ENCODE measurements at places on chromosomes 16 and 17.

DNA sequence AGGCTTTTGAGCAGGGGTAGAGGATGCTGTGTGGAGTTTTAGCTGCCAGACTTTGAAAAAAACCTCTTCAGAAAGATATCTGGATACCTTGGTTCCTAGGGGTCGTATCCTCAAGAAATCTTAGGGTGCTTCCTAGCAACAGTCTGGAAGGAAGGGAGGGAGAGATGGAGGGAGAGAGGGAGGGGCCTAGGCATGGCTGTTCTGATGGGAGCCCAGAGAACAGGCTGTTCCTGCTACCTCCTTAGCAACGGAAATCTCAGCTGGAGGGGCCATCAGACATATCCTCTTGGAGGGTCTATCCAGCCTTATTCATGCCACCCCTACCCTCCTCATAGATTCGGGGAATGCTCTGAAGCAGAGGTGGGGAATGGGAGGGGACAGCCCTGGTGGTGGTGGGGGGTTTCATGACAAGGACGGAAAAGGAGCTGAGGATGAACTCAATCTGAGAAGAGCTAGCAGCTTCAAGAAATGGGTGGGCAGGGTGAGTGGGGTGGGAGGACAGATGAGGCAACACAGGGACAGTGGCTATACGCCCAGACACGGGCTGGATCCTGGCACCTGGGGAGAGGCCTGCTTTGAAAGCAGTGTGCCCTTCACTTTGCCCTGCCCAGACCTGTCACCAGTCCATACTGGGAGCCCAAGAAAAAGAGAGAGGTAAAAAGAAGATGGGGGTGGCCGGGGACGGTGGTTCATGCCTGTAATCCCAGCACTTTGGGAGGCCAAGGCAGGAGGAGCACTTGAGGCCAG lies 2.9 kb upstream of the THRA start:
- peak; percentile 41 for DNase-seq

GRCh38 chr17:49280061-49280460 lies 49.5 kb upstream of the PHOSPHO1 start:
- DNase-seq = peak; percentile 12

DNA sequence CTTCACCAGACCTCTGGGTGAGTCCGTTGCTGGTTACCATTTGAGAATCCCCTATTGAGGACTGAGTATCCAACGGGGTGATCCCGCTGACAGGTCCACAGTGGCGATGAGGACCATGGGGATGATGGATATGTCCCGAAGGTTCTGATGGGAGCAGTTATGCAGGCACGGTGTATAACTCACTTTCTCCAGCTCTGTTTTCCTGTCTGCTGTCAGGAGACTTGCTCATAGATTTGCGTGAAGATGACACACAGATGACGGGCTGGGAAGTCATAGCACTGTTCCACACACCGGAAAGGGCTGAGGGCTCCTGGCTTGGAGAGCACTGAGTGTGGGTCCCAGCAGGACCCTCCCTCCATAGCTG lies 22.2 kb upstream of the ADCY7 start:
- no peak for DNase-seq

DNA sequence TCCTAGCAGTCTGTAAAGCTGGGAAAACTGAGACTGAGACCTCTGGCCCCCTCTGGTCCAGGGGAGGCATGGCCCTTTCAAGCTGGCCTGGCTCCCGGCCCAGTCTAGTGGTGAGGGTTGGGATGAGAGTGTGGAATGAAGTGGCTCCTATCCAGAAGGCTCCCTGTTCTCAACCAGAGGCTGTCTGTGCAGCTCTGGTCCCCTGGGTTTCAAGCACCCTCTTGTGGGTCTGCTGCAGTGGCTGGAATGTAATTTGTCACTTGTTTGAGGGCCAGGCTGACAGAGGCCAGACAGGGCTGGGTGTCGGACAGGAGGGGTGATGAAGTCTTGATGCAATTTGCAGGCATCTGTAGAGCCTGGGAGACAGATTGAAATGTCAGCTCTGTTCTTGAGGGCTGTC lies 22.1 kb upstream of the PHF12 start:
- no peak for DNase-seq

GRCh38 chr17:47843391-47843730 lies 2.3 kb upstream of the SCRN2 start:
- peak; percentile 69 for DNase-seq

GRCh38 chr16:51409001-51409675 lies 258.1 kb upstream of the SALL1 start:
- no peak for DNase-seq

DNA sequence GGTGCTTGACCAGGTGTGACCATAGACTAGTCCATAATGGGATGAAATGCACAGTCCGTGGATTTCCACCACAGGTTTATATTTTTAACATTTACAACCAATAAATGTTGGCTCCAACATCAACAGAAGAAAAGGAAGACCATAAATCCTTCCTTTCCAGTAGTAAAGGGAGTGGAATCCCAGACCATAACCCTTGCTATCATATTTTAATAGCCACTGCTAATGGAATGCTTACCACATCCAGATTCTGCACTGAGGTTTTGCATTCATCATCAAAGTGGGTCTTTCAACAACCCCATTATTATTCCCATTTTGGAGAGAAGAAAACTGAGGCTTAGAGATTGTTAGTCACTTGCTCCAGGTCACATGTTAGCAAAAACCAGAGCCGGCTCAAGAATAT lies 106.7 kb downstream of the FOXL1 start:
- no peak for DNase-seq

DNA sequence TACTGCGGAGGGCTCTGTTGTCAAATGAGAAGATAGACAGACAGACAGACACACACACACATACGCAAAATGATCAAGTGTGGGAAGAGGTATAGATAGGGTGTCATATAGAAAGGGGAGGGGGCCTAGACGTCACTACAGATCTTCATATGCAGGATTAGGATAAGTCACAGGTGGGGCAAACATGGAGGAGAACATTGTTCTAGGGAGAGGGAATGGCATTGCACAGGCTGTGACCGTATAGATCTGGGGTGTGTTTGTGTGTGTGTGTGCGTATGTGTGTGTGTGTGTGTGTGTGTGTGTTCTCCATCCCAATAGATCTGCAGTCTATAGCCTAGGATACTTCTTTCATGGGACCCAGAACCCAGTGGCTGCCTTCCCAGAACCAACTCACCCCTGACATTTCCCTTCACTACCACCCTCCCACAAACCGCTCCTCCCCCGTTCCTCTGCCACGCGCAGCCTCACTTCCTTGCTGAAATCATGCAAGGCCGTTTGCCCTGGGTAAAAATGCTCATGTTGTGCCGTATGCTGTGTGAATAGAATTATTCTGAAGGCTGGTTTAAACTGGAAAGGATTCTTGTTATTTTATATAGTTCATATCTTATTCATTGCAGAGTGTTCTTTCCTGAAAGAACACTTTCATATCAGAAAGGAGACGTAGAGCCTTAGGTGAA lies 50.5 kb upstream of the CCL1 start:
- peak; percentile 72 for DNase-seq

GRCh38 chr16:23781176-23781575 lies 26.4 kb downstream of the CHP2 start:
- DNase-seq = no peak

GRCh38 chr17:49447628-49448302 lies 33.1 kb upstream of the PHB1 start:
- peak; percentile 38 for DNase-seq

DNA sequence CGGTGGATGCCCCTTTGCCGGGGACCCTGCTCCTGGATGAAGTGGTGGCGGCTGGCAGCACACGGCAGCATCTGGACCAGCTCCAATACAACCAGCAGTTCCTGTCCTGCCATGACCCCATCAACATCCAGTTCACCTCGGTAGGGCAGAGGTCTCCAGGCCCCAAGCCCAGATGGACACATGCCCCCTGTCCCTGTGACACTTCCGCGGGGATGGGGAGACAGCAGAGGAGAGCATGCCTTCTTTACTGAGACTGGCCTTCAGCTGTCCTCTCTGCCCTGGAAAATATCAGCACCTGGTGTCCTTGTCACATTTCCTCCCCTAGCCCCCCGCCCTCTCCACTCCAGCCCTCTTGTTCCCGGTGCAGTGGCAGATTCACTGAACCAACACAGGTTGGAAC lies 6.2 kb downstream of the CHAD start:
- no peak for DNase-seq

DNA sequence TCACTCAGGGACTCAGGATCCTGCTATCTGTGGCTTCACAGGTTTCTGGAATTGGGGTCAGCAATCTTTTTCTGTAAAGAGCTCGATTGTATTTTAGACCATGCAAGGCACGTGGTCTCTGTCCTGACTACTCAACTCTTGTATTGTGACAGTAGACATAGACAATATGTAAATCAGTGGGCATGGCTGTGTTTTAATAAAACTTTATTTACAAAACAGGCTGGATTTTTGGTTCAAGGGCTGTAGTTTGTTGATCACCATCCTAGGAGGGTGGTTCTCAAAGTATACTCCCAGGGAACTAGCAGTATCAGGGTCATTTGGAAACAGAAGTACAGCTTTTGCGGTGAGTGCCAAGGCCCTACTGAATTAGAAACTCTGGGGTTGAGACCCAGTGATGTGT lies 108.2 kb upstream of the CRHR1 start:
- no peak for DNase-seq

DNA sequence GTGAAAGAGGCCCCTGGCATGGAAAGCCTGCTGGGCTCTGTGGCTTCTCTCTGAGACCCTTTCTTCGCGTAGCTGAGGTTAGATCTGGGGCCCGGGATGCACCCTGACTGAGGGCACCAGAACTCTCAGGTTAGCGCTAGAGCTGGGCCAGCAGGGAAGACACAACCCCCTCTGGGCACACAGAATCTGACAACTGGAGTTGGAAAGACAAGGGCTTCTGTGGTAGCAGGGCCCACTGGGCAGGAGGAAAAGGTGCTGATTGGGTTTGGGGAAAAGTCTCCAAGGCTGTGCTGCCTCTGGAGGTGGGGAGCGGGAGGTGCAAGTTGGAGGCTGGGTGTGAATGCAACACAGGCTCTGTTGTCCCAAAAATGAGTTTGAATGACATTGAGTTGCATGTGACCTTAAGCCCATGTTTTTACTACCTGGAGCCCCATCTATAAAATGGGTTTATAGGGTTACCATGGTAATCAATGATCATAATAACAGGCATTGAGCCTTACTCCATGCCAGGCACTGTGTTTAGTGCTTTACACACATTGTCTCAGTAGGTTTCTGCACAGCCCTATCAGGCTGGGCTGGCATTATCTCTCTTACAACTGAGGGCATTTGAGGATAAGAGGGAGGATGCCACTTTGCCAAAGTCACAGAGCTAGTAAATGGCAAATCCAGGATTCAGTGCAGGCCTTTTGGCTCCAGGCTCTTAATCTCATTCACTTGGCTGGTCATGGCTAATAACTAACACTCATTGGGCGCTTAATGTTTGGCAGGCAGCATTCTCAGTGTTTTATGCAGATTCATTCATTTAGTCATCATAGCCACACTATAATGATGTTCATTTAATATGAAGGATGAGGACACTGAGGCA lies 9.5 kb upstream of the IGFBP4 start:
- DNase-seq = peak; percentile 93

GRCh38 chr17:14732211-14732610 lies 431.3 kb downstream of the HS3ST3B1 start:
- DNase-seq = no peak

DNA sequence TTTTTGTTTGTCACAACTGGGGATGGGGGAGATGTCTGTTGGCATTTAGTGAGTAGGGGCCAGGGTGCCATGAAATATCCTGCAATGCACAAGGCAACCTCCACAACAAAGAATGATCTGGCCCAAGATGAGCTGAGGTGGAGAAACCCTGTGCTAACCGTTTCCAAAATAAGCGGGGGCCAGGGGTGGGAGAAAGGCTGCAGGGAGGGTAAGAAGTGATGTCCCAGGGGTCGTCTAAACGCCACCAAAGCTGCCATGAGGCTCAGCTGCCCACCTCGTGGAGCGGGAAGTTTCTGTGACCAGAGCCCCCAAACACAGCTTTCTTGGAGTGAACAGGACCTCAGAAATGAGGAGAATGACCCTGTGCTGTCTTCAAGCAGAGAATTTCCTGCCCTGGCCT lies 76.5 kb upstream of the CDH5 start:
- peak; percentile 23 for DNase-seq

DNA sequence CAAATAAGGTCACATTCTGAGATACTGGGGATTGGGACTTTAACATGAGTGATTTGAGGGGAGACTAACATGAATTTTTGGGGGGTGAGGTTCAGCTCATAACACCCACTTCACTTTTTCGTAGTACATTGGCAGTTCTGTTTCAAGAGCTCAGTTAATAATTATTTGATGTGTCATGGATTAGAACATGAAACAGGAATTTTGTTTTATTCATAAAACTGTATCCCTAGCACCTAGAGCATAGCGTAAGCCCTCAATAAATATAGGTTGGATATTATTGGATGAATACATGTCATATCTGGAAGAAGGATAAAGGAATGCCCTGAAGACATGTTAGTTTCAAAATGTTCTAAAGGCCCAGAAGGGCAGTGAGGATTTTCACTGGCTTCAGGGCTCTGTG lies 119.8 kb downstream of the PRKCA start:
- DNase-seq = no peak

DNA sequence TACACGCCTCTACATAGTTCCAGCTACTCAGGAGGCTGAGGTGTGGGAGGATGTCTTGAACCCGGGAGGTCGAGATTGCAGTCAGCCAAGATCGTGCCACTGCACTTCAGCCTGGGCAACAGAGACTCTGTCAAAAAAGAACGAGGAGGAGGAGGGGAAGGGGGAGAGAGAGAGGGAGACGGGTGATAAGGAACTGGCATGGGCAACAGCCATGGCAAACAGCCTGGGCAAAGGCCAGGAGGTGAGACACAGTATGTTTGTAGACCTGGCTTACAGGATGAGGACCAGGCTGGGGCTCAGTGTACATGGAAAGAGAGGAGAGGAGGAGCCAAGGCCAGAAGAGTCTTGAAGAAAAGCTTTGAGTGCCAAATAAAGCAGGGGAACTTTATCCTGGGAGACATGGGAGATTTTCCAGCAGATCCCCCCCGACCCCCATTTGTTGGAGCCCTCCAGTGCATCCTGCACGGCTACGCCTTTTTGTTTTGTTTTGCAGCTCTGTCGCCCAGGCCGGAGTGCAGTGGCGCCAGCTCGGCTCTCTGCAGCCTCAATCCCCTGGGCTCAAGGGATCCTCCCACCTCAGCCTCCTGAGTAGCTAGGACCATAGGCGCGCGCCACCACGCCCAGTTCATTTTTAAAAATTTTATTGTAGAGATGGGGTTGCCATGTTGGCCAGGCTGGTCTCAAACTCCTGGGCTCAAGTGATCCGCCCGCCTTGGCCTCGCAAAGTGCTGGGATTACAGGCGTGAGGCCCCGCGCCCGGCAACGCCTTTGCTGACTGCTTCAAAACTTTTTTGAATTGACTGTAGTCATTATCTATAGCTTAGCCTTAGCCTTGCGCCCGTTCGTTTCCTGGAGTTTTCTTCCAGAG lies 1.3 kb upstream of the ALKBH5 start:
- DNase-seq = no peak

Data from endodermal cell (in vitro differentiated cells).